H1 (cell line): ENCODE measurements at places on chromosomes 1 and 21. TPM values are rescaled to one million over a fixed set of nuclear protein-coding genes. Genes with fewer than 3 reads are reported as not detected.

DNA sequence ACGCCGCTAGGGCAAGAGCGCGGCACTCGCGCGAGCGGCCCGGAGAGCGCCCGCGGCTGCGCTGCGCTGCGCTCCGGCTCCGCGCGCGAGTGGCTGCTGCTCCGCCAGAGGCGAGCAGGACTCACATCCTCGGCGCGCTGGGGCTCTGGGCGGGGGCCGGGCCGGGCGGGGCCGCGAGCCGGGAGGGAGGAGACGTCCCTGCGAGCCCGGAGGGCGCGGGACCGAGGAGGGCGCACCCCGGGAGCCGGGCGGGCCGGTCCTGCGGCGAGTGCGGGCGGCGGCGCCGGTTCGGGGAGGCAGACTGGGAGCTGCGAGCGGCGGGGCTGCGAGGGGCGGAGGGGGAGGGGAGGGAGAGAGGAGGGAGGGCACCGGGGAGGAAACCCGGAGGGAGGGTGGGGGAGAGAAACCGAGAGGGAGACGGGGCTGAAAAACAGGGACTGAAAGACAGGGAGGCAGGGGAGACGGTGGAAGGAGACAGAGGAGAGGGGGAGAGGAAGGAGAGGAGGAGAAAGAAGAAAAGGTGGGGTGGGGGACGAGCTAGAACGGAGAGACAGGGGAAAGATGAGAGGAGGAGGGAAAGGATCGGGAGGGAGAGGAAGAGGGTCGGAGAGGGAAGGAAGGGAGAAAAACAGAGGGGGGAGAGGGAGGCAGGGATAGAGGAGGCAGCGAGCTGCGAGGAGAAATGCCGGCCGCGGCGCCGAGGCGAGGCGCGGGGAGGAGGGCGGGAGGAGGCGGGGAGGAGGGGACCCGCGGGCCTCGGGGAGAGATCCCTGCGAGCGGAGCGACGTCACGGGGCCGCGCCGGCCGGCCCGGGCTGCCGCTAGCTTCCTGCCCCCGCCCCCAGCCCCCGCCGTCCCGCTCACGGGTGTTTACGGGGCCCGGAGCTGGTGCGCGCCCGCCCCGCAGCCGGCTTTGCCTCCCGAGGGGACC lies at the start of gene CAMK2N1:
Gene CAMK2N1, minus strand, starts transcription at position 684 of the 930 bp plus-strand sequence. CDS start 831 bp downstream, outside the sequence.
- H3K27me3 ChIP-seq: peaks cover 62% of the 10 kb centered on the region
- H3K36me3 ChIP-seq: no peaks in the 10 kb centered on the region
- peak; percentile 75 for DNase-seq
- H3K27ac ChIP-seq: no peak within 1 kb of the TSS

- no peak for DNase-seq
- H3K27me3 ChIP-seq: no peaks in the 10 kb centered on the region
- no peaks in the 10 kb centered on the region for H3K36me3 ChIP-seq
- H3K4me3 ChIP-seq: no peak overlapping the region
- H3K4me1 ChIP-seq: peaks cover 3% of the 10 kb centered on the region
- H3K27ac ChIP-seq: no peak overlapping the region
Measured at GRCh38 chr1:32496127-32496526, 31.3 kb downstream of the ZBTB8B start.

DNAH14 gene
- total RNA-seq: 40.7 and 47.0 TPM in 2 replicates

- peaks cover 21% of the 10 kb centered on the region for H3K4me1 ChIP-seq
- H3K27me3 ChIP-seq: 0 out of 2 replicates have a peak, but pooled peaks cover 3% of the 10 kb centered on the region
- no peak for DNase-seq
- no peaks in the 10 kb centered on the region for H3K36me3 ChIP-seq
- no peak overlapping the region for H3K27ac ChIP-seq
- H3K4me3 ChIP-seq: no peak overlapping the region
Measured at GRCh38 chr1:47569261-47569660, 131.4 kb downstream of the FOXD2 start.

FCMR gene
- not detected in 2 replicates for total RNA-seq

DNA sequence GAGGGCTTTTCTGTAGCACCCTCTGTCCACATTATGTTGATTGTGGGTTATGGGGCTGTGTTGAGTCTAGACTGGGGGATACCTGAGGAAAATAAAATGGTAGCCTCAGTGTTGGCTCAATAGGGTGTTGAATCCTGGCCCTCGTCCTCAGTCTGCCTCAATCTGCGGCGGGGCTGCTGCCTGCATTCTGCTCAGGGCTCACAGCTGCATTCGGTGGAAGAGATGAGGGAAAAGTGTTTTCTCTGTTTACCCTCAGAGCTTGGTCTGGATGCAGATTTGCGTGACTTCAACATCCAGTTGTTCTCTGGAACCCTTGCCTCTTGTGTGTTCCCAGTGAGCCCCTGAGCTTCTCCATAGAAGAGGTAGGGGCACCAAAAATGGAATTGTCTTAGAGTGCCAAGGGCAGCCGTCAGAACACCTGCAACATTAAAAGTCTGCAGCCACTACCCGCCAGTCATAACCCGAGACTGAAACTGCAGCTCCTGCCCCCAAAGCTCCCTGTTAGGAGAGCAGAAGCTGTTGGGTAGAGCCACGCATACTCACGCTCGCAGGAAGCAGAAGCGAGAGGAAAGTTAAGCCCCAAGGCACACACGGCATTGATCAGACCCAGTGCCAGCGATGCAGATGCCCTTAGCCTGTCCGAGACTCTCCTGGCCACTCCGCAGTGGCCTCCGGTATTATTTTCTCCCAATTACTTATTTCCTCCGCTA lies 215.3 kb upstream of the C1orf174 start:
- DNase-seq: no peak
- no peak overlapping the region for H3K27ac ChIP-seq
- H3K4me1 ChIP-seq: peaks cover 6% of the 10 kb centered on the region
- no peaks in the 10 kb centered on the region for H3K36me3 ChIP-seq
- H3K27me3 ChIP-seq: no peaks in the 10 kb centered on the region; the same call in 1 of the 2 replicates
- no peak overlapping the region for H3K4me3 ChIP-seq

- no peak overlapping the region for H3K4me3 ChIP-seq
- H3K36me3 ChIP-seq: no peaks in the 10 kb centered on the region
- DNase-seq: no peak
- no peaks in the 10 kb centered on the region for H3K27me3 ChIP-seq
Measured at GRCh38 chr1:77671836-77672235, 10.6 kb downstream of the ZZZ3 start.

DNA sequence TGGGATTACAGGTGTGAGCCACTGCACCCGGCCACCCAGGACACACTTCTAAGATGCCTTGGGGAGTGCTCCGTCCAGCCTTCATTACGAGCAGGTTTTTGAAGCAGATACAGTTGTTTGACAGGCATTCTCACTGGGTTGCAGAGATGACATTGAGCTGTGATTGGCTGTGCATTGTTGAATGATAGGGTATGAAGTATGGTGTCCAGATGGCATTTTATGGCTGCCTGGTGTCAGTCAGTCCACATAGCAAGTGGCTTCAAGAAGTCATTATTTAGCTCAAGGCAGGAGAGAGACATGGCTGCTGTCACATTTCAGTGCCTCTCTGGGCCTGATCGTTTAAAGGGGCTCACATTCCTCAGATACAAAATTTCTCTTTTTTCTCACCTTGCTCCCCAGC lies 14.8 kb upstream of the PADI2 start:
- H3K4me1 ChIP-seq: 0 out of 2 replicates have a peak, but pooled peaks cover 3% of the 10 kb centered on the region
- no peak overlapping the region for H3K4me3 ChIP-seq
- H3K27ac ChIP-seq: no peak overlapping the region
- H3K36me3 ChIP-seq: no peaks in the 10 kb centered on the region

LIPI gene
- not detected in 2 replicates for total RNA-seq

GRCh38 chr21:41845310-41846032 lies 33.7 kb downstream of the PRDM15 start:
- no peak overlapping the region for H3K4me3 ChIP-seq
- DNase-seq: no peak
- H3K27me3 ChIP-seq: no peaks in the 10 kb centered on the region
- H3K27ac ChIP-seq: peak overlapping the region; percentile 36; the same call in 1 of the 2 replicates
- H3K4me1 ChIP-seq: peaks cover 2% of the 10 kb centered on the region; the same call in 1 of the 2 replicates

DNA sequence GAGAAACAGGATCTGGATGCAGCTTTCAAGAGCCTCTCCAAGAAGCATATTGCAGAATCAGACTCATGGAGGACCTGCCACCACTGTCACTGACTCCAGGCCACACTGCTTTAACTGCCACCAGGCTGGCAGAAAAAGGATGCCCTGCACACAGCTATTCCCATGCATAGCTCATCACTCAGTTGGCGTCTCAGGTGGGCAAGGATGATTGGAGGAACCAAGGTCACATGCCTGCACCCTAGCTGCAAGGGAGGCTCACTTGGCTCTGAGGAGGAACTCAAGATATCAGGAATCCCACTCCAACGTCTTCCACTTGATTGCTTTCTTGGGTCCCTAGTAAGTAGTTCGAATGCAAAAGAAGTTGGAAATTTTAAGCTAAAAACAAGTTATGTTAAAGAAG lies 19.6 kb upstream of the SPOCD1 start:
- H3K27me3 ChIP-seq: no peaks in the 10 kb centered on the region
- no peak overlapping the region for H3K4me3 ChIP-seq
- H3K36me3 ChIP-seq: no peaks in the 10 kb centered on the region
- DNase-seq: no peak
- no peaks in the 10 kb centered on the region for H3K4me1 ChIP-seq
- no peak overlapping the region for H3K27ac ChIP-seq

DNA sequence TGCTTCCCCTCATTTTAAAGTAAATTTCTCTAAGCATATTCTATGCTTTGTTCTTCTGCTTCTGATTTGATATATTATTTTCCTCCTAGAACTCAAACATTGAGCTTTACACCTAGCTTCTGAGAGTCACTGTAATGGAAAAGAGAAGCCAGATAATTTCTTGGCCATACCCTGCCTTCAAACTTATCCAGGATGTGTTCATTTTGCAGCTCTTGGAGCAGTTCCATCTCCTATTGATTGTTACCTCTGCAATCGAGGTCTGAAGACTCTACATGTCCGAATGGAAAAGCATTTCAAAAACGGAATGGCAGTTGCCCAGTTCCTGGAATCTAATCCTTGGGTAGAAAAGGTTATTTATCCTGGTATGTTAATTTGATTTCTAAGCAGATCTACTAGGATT lies 20.8 kb downstream of the CTH start:
- H3K4me1 ChIP-seq: no peaks in the 10 kb centered on the region
- no peaks in the 10 kb centered on the region for H3K27me3 ChIP-seq
- no peak overlapping the region for H3K4me3 ChIP-seq

APCS gene
- total RNA-seq: not detected in 2 replicates

DNA sequence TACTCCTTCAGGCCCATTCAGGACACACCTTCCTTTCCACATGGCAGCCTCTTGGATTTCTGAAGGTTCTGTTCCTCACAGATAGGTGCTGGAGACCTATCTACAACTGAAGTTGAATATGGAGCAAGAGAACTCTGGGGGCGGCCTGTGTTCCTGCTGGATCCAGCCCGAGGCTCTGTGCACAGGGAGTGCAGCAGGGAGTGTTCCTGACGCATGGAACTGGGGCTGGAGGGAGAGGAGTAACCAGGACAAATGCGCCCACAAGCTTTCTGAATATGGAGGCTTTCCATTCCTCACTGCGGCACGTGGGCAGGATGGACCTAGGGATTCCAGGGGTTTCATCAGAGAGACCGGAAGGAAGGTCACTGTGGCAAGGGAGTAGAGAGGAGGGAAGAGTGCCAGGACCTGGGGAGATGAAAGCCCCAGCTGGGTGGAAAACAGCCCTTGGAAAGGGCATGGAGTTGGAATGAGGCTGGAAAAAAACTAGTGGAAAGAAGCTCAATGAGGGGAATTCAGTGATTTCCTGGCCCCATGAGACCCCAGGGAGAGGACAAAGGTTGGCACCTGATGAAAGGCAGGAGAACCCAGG lies 12.5 kb downstream of the PM20D1 start:
- H3K4me3 ChIP-seq: no peak overlapping the region
- no peaks in the 10 kb centered on the region for H3K36me3 ChIP-seq
- peak; percentile 20 for DNase-seq
- no peaks in the 10 kb centered on the region; the same call in 1 of the 2 replicates for H3K27me3 ChIP-seq
- no peak overlapping the region for H3K27ac ChIP-seq
- H3K4me1 ChIP-seq: no peaks in the 10 kb centered on the region

SDE2 gene
- total RNA-seq: 16.5 and 16.7 TPM in 2 replicates

ZYG11B gene
- 20.9 and 21.4 TPM in 2 replicates for total RNA-seq

GRCh38 chr1:247386217-247386616 lies 29.8 kb upstream of the NLRP3 start:
- H3K27me3 ChIP-seq: peaks cover 3% of the 10 kb centered on the region; the same call in 1 of the 2 replicates
- H3K27ac ChIP-seq: no peak overlapping the region
- H3K4me3 ChIP-seq: no peak overlapping the region
- no peak for DNase-seq
- peaks cover 7% of the 10 kb centered on the region for H3K4me1 ChIP-seq
- no peaks in the 10 kb centered on the region for H3K36me3 ChIP-seq

DNA sequence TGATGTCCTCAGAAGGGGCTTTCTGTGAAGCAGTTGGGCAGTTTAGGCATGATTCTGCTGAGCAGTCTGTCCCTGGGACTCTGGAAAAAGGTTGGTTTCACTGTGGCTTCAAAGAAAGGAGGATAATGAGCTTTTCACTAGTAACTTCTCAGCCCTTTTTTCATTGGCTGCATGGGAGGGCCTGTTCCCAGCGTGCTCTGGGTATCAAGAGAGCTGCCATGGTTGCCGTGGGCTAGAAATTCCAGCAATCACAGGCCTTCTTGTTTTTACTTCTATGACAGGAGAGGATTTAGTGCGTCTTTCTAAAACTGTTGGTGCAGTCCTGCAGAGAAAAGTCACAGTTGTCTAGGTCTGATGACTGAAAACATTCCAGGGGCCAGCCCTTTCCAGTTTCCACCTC lies 7.2 kb downstream of the SZRD1 start:
- no peaks in the 10 kb centered on the region for H3K27me3 ChIP-seq
- DNase-seq: no peak
- no peaks in the 10 kb centered on the region for H3K36me3 ChIP-seq
- no peak overlapping the region; the same call in 1 of the 2 replicates for H3K27ac ChIP-seq
- peaks cover 8% of the 10 kb centered on the region; the same call in 1 of the 2 replicates for H3K4me1 ChIP-seq
- no peak overlapping the region for H3K4me3 ChIP-seq

EFCAB7 gene
- 2.5 and 3.1 TPM in 2 replicates for total RNA-seq
